ENCODE measurements at places on chromosomes 5 and 9.
A peak's percentile ranks its signal among the peaks of the same experiment; 100 is the strongest.

DNA sequence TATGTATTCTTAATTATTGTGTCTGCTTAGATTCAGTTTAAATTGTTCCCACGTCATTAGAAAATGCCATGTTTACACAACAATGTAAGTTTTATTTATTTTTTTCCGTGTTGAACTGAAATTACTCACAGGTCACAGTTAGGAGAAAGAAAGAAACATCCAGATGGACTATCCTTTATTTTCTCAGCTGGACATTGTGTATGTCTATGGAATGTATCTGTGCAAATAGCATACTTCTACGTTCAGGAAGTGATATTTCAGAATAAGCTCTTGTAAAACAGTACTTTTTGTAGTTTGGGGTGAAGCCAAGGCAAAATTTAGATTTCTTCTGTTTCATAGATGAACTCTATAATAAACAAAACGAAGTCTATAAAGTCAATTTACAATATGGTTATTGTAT, 249.0 kb upstream of the ZNF608 start:
- no peak for DNase-seq

DNA sequence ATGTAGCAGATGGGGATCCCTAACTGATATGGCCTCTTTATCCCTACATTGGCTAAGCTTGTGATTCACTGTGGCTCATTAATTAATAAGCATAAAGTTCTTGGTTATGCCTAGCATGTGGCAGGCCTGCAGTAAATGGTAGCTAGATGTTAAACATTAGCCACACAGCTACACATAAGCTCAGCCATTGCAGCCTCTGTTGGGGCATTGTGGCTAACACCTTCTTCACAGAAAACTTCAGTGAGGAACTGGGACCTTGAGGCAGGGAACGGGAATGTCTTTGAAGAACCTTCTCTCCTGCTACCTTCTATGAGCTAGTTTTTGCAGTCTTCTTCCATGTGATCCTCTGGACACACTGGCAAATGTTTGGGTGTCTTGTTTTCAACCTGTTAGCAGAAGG, 338.2 kb downstream of the NTRK2 start:
- no peak for DNase-seq

- DNase-seq, result peak; percentile 53
These were observed 22.0 kb downstream of the ENHO start for GRCh38 chr9:34500623-34501267.

DNA sequence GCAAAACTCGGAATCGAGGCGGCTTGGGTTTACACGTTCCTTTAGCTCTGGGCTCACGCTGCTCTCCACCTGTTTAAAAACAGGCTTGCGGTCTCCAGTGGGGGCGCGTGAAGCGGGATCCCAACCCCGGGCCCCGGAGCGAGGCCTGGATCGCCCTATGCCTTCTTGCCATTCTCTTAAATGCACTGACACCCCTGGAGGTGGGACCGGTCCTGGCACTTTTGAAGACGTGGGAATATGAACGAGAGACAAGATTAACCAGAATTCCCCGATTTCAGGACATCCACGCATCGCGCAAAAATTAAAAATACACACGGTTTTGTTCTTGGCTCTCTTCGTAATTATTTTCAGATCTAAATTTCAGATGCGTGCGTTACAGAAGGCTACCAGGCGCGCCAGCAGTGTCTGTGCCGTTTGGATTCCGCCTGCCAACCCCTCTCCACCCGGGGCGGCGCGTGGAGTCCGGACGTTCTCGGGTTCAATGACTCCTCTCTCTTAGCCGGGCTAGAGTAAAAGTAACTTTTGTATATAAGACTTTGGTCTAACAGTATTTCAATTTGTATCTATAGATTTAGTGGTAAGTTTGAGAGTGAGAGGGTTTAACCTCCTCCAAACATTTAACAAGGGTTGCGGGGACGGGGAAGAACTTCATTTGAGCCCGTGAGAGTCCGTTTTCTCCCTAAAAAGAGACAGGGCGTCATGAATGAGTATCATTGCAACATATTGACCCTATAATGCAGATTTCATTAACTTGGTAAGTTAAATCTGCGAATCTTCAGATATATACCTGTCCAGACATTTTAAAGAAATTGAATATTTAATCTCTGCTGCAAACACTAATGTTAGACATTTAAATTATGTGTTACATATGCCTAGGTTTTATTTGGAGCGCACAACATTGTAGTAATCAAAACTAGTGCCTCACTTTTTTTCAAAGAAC, 3.8 kb downstream of the FOXD1 start:
- no peak for DNase-seq

DNA sequence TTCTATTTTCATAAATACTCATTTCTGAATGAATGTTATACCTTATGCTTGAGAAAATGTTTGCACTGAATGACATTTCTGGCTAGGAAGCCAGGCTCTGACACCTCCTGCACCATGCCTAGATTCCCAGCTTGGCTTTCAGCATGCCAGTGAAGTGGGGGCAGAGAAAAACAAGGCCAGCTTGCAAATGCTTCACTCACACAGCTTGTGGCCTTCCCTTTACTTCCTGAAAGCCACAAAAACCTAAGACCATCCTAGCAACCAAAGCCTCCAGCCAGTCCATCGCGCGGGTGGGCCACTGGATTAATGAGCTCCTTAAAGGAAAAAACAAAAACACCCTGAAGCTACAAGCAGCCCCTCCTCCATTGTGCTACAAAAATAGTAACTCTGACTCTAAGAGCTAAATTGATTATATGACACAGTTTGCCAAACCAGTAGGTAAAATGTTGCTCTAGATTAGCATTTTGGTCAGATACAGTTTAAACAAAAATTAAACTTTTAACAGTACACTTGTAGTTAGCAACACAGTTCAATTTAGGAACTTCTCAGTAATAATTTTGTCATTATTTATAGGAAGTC, 159.9 kb downstream of the TSSK1B start:
- DNase-seq, result no peak

DNA sequence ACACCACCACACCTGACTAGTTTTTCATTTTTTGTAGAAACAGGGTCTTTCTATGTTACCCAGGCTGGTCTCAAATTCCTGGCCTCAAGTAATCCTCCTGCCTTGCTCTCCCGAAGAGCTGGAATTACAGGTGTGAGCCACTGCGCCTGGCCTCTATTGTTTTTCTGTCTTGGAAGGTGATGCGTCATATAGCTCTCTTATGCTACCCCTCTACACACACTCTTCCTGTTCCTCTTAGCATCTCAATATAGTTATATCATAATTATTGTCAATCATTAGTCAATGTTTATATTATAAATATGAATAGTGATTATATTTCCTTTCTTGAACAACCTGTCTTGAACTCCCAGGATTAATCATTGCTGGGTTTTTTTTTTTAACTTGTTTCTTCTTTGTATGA, 7.3 kb downstream of the PKD2L2 start:
- no peak for DNase-seq

Data from GM19239 (cell line).